RCC 7860 (cell line): ENCODE measurements at places on chromosomes 2 and 18.

DNA sequence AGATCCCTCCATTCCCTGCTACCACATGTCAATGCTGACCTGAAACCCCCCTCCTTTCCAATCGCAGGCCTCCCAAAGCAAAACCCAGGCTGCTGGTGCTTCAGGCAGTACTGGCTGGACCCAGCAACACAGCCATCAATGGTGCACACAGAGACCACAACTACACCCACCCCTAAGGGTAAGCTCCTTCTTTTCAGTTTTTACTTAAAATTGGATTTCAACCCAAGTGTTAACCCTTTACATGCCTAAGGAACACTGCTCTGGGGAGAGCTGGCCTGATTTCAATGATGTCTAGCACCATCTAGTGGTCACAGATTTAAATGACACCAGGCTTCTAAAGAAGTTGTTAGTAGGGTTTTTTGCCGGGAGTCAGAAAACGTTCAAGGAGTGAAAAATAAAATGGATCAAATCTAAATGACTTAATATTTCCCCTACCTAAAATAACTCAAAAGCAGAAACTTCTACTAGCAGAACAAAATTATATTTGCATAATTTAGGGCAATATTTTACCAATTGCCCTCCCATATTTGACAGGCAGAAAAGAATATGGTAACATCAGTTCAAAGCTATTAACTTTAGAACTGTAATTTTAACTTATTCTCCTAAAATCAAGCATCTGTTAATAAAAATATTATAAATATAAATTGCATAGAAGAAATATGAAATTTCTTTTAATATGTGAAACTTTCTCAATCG is 24.6 kb downstream of the FECH start:
- DNase-seq = peak; percentile 32

- DNase-seq = no peak
Observed at GRCh38 chr18:79927607-79928562, 23.6 kb downstream of the SLC66A2 start.

DNA sequence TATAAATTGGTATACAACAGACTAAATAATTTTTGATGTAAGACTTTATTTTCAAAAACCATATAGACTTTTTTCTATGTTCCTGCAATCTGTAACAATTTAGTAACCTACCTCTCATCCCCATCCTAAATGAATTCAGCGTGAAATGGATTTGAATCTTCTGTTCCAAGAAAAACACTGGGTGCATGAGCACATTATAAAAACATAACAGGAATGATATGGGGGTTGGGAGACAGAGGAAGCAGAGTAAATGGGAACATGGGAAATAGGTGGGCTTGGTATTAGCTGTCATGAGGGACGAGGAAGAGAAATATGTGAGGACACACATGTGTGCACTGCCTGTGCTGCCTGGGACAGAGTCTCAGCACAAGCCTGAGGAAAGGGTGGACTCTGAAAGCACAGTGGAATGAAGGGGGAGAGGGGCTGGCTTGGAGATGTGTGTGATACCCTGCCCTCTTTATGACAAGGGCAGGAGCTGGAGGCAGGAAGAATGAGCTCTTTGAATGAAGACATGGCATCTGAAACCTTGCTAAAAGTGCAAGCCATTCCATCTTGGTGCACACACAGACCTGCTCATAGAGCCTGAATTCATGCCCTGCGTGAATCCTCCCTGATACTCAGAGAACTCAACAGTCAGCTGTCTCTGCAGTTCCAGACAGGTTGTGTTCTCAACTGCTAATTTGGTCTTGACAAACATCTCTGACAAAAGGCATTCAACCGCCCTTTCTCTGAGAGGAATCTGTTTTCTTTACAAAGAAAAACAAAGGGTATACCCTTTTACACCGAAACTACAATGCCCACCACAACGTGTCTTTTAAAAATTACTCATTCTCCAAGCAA is 66.6 kb downstream of the EPB41L3 start:
- DNase-seq = no peak

GRCh38 chr2:229350117-229350805 is 79.2 kb upstream of the PID1 start:
- DNase-seq = no peak

GRCh38 chr2:19747310-19748072 is 154.3 kb downstream of the TTC32 start:
- DNase-seq = no peak

GRCh38 chr2:169480079-169480465 is 778 bp downstream of the BBS5 start:
- no peak for DNase-seq

- no peak for DNase-seq
Observed at GRCh38 chr18:34660572-34660971, 49.5 kb upstream of the DTNA start.

DNA sequence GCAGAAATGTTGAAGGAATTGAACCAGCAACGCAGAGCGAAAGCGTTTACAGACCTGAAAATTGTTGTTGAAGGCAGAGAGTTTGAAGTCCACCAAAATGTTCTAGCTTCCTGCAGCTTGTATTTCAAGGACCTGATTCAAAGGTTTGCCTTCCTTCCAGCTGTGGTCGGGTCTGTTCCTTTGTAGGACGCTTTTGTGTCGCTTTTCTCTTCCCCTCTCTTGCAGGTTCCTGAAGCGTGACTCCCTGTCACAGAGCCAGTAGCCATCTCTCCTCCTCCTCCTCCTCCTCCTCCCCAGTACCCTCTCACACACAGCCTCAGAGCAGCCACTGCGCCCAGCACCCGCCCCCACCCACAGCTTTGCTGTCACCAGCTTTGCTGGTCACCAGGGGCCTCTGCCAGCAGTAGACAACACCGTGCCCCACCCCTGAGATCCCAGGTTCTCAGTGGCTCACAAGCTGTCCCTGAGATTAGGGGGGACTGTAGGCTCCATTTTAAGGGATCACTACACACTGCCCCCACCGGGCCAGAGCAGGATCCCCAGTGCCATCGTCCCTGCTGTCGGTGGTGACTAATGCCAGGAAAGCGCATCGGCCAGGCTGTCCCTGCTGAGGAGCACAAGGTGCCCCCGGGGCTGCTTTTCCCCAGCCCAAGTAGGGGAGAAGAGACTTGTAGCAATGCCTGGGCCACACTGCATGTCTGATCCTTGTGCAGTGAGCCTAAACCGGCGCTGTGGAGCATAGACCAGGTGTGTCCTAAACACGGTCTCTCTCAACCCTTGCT is 242.3 kb downstream of the ATAD2B start:
- DNase-seq = no peak

DNA sequence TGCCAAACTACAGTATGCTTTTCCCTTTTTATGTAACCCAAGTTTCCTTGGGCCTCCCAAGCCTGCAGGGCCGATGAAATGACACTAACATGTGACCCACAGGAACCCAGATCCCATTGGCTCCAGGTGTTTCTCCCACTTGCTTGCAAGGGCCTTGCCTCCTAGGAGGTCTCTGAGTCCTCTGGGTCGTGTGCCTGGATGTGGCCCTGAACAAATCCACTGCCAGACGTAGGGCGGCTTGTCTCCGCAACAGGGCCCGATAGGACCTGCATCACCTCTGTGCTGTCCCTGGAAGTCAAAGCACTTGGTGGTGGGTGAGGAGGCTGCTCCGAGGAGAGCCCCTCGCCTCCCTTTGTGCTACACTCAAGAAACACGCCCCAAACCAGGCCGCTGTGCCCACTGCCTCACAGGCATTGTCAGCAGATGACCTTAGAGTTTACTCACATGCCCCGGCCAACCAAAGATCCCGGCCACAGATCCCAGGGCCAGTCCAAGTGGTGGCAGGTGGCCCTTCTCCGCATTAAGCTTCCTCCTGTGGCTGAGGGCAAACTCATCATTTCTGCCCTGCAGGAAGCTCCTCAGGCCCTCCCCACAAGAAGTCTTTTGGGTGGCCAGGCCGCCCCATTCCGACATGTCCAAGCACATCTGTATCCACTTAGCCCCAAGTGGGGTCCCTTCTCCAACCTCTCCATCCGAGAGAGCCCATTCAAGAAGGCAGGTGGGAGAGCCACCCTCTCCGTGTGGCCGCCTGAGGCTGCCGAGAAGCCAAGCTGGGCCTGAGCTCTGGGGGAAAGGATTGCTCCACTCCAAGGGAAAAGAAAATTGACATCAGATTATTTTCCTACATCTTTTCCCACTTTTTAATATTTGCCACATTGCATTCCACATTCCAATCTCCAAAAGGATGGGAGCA is 76.7 kb downstream of the GFPT1 start:
- no peak for DNase-seq

- DNase-seq = no peak
Observed at GRCh38 chr2:53903011-53903410, 43.2 kb upstream of the GPR75 start.
